Endodermal cell (in vitro differentiated cells): ENCODE measurements at places on chromosomes 12 and 14.

DNA sequence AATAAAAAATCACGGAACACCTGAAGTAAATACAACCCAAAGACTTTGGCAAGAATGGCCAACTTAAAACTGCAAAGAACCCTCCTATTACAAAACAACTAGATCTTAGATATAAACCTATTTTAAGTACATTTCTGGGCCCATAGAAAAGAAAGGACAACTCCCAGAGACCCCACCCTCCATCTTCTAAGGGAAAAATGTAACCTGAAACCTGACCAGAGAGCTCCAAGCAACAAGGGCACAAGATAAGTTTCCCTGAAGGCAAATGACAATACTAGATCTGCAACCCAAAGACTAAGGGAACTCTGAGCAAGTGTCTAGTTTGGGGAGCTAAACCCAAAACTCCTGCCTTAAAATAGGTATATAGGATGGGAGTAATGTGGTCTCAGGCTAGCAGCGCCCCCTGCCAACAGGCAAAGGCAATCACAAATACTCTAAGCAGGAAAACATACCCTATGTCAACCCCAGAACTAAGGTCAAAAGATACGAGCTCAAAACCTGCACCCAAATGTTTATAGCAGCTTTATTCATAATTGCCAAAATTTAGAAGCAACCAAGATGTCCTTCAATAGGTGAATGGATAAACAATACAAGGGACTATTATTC lies 218.9 kb downstream of the ITPR2 start:
- DNase-seq = peak; percentile 84

DNA sequence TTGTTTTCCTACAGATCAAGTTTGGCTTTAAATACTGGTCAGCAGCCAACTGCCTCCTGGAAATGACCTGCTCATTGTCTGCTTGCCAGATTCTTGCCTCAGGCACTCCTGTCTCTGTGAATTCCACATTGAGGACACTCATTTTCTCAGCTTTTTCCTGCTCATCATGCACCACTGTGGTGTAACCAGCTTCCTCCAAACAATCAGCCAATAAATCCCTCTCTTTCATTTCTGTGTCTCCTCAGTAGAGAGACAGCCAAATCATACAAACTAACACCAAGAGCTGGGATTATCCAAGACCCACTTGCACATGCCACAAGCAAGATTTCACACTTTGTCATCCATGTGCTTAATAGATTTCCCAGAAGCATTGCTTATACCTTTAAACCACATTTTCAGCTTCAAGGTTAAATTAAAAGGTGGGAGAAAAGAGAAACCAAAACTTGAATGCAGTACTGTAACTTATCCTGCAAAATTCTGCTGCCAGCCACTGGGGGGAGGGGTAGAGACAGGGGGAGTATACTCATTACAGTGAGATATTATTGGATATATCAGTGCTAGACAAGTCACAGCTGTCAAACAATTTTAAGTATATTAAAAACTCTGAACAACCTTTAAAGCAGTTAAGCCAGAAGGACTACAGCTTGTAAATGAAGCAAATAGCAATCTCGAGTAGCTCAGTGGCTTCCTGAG lies 105.0 kb downstream of the PPP2R5E start:
- no peak for DNase-seq

DNA sequence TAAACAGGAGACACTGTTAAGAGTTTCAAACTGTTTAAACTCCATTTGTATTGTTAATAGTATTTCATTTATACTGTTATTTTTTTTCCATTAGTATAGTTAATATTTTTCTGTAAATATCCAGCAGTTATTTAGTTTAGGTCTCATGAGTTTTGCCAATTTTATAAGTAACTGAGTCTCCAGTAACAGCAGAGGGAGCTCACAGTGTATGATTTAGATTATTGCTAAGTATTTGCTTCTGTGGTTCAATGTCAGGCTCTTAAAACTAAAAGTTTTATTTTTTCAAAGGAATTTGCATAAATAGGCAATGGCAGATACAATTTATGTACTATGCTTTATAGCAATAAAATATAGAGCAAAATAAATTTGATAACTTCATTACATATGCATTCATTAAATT lies 209.7 kb downstream of the ATXN7L3B start:
- DNase-seq = no peak

DNA sequence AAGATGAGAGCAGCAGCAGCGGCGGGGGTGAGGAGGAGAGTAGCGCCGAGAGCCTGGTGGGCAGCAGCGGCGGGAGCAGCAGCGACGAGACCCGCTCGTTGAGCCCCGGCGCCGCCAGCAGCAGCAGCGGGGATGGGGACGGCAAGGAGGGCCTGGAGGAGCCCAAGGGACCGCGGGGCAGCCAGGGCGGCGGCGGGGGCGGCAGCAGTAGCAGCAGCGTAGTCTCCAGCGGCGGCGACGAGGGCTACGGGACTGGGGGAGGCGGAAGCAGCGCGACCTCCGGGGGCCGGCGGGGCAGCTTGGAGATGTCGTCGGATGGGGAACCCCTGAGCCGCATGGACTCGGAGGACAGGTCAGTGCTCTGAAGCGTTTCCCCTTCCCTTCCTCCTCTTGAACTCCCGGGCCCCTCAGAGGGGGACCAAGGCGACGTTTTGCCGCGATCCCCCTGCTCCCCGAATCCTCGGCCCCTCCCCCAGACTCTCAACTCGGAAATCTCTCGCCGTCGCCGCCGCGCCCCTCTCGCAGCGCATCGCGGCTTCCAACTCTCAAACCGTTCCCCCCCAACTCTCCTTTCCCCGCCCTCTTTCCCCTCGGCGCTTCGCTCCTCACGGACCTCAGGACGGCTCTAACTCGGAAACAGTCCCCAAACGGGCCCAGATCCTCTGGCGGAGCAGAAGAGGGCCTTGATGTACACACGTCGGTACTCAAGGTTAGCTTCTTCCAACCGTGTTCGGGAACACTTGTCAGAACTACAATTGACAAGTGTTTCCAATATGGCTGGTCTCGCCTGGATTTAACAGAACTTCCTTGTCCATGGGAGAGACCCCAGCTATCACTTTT lies 947 bp downstream of the AEBP2 start:
- peak; percentile 87 for DNase-seq

- no peak for DNase-seq
Observed at GRCh38 chr12:74722709-74723108, 185.1 kb downstream of the ATXN7L3B start.

DNA sequence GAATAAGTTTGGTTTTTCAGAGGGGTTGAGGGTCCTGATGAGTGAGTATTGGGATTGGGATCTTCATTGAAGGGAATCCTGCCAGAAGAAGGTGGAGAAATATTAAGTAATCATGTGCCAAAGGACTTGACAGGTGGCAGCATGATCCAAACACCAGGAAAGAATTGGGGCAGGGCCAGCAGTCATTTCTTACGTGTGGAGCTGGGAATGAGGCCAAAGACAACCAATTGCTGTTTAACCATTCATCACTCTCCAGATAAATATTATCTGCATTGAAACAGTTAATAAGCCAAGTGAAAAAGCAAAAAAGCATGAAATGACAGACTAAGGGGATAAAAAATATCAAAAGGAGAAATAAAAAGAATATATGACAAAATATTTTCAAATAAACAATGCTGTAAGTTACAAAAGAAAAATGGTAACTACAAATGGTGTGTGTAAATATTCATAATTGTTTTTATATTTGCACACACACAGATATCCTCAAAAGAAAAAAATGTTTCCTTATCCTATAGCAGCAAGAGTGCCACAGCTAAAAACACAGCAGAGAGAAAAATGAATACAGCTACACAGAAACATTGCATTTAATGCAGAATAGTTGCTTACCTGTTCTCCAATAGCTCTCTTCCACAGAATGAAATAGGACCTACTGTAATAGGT lies 26.2 kb downstream of the C2CD5 start:
- no peak for DNase-seq
